Smooth muscle cell of the brain vasculature (primary cell): ENCODE measurements at places on chromosomes 5 and 9.

DNA sequence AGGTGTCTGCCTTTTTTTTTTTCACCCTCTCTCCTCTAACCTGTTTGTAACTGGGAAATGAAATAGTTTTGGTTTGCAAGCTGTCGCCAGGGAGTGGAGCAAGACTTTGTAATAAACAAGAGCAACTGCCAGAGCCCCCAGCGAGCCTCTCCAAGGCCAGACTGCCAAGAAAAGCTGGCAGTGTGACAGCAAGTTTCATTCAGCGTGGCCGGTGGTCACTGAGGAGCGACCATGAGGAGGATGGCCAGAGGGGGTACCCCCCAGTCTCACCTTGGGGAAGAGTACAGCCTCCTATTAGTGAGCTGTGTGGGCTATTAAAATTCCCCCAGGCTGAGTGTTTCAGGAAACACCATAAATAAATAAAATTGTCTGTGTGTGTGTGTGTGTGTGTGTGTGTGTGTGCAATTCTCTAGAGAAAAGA, 49.9 kb downstream of the ZFAND5 start:
- peak; percentile 55 for DNase-seq

DNA sequence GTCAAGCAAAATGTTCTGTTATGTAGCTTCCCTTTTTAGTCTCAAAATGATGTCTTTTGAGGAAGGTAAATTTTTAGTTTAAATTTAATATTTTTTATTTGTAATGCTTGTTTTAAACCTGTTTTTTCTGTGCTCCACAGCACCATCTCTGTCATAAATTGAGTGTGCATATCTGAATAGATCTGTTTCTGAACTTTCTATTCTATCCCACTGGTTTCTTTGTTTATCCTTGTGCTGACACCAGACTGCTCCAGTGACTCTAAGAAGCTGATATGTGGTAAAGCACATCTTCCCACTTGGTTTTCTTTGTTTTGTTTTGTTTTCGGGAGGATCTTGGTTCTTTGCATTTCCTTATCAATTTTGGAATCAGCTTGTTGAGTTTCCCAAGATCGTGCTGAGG, 7.1 kb upstream of the RNF145 start:
- no peak for DNase-seq

GRCh38 chr5:148912714-148913398, 86.4 kb downstream of the ADRB2 start:
- DNase-seq = peak; percentile 78

- DNase-seq = no peak
These were observed 1.5 kb downstream of the DOLK start for GRCh38 chr9:128945798-128946501.

DNA sequence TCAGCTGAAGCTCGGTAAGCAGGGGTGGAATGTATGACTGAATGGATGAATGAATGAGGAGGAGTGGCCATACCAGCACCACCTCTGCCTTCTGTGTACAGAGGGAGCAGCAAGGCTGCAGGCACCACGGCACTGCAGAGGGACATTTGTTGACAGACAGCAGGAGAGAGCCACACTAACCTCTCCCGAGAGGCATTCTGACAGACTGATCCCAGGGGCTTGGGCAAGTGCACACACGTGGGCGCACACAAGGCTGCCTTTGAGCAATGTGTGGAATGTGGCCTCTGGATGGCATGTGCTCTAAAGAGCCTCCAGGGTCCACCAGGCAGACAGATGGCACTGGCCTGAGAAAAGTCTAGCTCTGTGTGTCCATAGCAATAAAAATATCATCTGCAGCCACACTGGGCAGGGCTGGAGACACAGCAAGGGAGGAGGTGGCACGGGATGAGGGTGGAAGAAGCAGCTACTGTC, 111.8 kb downstream of the ACTL7B start:
- DNase-seq = no peak

- DNase-seq = no peak
These were observed 159.1 kb downstream of the HTR1A start for GRCh38 chr5:63803165-63803564.

DNA sequence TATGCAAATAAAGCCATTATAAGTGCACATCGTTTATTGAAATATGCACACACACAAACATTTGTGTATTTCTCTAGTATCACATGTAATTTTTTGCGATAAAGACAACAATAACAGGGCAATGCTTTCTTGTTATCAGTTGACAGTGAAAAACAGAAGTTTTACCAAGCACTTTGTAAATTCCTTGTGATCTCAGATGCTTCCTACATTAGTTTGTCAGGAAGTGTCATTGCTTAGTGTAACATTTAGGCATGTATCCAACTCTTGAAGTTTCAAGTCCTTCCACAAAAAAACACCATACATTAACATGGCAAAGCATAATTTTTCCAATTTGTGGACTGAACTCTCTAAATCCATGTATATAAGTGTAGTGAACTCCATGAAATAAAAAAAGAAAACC, 46.4 kb downstream of the MOCS2 start:
- no peak for DNase-seq

DNA sequence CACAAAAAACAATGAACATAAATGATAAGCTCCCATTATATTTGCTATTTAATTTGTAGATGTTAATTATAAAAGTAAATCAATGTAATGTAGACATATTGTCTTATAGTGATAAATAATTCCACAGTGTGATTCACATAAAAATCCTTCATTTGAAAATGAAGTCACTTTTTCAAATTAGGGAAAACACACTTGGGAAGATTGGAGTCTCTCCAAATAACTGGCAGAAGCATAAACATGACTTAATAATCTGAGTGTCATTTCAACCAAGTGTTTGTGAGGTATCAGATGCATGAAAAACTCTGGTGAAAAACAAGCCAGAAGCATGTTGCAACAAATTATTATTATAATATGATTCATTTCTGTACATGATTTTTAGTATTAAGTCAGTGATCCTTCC, 102.2 kb downstream of the CETN3 start:
- no peak for DNase-seq

DNA sequence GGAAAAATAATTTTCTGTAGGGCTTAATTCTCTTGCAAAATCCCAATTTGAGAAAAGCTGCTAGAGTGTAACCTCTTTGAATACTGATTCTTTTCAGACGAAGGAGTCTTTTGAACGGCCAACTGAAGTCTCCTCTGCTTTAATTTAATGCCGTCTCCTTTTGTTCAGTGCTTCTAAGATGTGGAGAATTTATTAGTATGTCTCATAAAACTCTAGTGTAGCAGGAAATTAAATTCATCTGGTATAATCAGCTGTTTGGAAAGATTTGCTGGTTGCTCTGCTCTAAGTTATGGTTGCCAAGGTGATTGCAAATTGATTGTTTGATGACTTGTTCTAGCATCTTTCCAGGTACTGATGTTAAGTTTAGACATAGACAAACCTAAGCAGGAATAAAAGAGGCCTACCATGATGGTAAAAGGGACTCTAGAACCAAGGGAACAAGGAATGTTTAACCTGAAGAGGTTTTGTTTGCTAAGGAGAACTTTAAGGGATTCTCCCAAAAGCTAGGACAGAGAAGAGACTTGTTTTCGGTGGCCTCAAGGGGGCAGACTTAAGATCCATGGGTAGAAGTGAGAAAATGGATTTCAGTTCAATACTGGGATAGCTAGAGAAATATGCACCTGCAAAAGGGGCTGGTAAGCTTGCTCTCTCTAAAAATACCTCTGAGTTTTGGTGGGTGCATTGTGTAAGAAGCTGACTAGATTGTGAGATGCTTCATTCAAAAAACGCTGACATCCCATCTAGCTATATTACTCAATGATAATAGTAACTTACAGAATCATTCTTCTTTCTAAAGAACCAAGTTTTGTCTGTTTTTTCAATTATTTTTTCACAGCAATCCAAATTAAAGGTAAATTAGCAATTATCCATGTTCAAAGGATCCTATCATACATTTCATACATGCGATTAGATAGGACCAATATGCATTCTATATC, 5.7 kb upstream of the ADRB2 start:
- DNase-seq = no peak

DNA sequence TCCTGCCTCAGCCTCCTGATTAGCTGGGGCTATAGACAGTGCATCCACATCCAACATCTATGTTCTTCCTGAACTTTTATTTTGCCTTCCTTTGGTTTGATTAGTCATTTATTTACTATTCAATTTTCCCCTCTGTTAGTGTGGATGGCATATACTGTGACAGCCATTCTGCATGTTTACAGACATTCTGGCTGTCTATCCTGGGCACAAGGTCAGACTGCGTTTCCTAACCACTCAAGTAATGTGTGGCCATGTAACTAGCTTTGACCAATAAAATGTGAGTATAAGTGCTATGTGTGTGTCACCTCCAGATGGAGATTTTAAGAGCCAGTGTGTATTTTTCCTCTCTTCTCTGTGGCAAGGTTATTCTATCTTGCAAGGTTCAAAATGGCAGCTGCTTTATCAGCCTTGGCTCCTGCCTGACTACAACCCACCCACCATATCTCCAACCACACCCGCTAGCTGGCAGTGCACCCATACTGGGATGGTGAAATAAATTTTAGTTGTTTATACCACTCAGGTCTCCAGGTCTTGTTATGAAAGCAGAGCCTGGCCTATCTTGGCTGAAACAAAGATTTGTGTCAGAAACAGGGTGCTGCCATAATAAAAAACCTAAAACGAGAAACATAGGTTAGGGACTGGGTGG, 32.2 kb downstream of the PDE6A start:
- DNase-seq = no peak

GRCh38 chr5:139767960-139768359, 27.6 kb upstream of the PSD2 start:
- DNase-seq = no peak

- DNase-seq = no peak
These were observed 413.2 kb downstream of the MED10 start for GRCh38 chr5:5965132-5965531.

GRCh38 chr5:8953911-8954438, 591.9 kb downstream of the SEMA5A start:
- DNase-seq = no peak

DNA sequence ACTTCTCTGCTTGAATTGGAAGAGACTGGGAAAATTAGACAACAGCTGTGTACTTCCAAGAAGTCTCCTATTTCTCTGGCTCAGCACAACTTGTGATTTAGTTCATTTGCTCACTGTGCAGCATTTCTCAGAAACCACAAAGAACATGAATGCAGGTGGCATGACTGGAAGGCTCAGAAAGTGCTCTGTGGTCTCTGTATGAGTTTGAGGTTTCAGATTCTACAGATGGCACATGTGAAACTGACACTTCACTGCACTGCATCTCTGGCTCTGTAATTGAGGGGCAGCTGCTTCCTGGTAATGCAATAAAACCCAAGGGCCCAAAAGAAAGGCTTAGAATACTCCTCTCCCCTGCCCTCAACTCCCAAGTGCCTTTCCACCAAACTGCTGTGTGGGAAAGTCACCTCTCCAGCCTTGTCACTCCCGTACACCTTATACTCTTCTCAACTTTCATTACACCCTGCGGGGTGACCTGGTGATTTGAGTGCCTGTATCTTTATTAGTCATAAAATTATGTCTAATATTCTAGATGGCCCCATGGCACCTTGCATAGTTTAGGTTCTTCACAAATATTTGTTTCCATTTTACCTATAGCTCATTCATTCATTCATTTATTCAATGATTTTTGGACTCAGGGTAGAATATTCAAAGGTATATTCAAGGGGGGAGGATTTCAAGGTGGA, 82.5 kb downstream of the ESM1 start:
- DNase-seq = no peak

DNA sequence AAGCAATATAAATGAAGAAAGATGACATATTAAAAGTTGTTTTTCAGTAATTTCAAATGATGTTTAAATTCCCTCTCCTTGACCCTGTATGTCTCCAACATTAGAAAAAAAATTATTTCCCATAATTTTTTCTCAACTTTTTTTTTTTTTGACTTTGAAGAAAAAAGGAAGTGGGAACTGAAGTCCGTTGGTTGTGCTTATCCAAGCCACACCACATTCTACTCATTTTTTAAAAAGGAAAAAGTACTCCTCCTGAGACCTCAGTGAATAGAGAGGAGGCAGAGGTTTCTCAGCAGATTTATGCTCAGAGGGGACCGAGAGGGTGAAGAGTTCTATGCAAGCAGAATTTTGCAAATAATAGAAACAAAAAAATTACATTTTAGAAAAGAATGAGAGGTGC, 123.3 kb downstream of the PCSK5 start:
- DNase-seq = no peak

DNA sequence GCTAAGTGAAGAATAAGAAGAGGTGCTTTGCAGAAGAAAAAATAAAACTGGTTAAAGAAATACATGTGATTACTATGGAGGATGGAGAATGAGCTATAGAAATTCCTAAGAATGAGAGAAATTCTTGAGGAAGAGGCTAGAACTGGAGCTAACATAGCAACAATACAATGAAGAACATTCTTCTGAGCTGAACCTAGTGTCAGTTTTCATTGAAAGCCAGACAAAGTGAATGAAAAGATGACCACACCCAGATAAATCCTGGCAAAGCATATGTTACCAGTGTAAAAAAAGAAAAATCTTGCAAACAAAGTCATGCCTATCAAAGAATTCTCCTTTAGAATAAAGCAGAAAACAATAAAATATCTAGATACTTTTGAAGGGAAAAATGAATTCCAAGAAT, 39.6 kb downstream of the SGCD start:
- no peak for DNase-seq

GRCh38 chr9:21730899-21731298, 71.5 kb upstream of the MTAP start:
- no peak for DNase-seq

DNA sequence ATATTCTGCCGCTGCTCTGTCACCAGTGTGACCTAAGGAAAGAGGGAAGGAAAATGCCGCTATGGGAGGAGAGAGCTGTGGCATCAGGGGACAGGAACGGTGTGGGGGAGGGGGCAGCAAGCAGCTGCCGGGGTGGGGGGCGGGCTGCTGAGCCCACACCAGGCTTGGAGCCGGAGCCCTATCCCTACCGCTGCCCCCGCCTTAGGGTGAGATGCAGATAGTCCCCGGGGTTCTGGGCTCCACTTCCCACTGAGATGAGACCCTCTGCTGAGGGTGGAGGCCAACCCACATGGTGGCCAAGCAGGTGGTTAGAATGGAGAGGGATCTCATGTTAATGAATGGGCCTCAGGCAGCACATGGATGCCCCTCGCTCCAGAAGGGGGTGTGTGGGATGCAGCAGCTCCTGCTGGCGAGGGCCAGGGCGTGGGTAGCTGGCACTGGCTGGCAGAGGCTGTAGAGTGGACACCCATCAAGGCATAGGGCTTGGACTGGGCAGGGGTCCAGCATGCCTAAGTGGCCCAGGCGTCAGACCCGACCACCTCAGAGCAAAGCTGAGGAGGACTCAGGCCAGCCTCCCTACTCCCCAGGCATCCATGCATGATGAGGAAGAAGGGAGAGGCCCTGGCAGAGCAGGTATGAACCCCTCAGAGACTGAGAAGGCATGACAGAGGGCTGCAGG, 131.5 kb downstream of the ZNF354C start:
- no peak for DNase-seq

DNA sequence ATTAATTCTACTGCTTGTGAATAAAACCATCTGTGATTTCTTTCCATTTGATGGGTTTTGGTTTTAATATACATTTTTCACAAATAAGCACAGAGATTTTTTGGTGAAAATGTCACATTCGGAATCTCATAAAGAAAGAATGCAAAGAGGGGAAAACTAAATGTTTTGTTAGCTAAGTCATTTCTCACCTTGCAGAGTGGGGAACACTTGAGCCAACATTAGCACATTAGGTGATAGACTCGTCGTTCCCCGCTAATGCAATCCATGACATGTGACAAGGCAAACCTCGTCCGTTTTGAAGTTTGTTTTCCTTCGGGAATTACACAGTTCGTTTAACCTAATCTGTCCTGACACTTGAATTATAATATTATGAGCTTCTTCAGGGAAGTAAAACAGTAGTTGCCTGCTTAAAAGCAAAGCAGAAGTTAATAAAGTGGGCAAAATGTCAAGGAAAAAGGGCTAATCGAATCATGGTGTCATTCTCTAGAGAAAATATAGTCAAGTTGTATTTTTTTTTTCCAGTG, 95.8 kb upstream of the LMX1B start:
- DNase-seq = no peak

- no peak for DNase-seq
These were observed 144.8 kb downstream of the GADD45G start for GRCh38 chr9:89749500-89750116.
